ENCODE measurements at places on chromosomes 4 and X.

DNA sequence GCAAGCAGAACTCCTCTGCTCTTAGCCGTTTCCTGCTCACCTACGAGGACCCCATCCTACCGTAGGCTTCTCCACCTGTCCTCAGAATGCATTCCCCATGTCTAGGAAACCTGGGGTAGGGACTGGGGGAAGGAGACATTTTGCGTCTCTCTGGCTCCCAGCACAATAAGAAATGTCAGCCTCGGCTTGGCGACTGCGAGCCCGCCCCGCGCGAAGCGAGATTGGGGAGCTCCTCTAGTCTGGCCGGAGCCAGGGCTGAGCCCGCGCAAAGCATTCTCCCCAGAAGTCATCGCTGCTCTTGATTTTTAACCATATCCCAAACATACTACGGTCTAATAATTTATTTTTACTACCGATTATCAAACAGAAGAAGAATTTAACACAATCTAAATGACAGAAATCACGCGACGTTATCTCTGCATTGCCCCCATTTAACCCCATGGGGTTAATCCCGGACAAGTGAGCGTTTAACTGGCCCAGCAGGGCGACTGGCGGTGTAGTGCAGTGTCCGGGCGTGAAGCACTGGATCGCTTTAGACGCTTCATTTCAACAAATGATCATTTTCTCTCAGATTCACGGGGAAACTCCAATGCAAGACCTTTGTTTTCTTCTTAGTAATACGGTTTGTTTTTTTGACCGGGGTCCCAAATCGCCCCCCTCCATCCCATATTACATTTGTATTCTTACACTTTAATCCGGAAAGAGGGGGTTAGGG is 8.0 kb upstream of the PITX2 start:
- DNase-seq: no peak

DNA sequence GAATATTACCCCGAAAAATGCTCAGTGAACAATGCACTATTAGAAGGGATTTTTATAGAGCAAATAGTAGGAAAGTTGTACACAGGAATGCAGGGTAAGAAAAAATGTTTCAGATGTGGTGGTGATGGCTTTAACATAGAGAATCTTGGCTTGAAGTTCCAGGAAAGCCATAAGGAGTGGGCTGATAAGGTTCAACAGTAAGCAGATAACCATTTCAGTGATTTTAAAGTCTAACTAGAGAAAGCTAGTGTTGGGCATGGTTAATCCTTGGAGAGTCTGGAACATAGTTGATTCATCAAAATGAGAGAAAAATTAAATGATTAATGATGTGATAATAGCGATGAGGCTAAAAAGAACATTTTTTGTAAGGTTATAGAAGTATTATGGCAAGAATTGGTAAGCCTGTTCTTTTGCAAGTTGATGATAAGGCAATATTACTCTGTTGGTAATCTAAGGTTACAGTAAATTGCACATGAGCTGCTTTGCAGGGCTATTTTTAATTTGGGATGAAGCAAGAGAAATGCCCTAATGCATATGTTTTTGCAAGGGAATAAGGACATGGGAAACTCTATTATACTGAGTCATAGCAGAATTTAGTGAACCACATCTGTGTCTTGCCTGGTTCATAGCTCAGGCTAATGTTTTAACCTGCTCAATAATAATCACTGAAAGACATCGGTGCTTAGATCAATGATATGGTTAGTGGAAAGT is 44.3 kb downstream of the GALNTL6 start:
- no peak for DNase-seq

DNA sequence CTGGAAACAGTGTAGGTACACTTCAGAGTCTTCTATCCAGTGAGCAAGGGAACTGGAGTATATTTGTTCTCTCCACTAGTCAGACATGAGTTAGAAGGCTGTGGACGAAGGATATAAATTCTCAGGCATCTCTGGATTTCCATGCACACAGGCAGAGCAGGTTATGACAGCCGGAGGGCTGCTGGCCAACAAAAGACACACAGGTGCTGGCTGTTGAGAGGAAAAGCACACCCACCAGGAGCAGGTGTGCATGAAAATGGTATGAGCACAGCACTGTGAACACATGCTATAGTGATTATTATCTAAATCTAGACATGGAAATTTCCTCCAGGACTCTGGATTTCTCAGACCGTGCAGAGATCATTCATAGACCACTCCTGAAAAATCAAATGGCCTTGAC is 444.7 kb upstream of the RPS6KA3 start:
- no peak for DNase-seq

DNA sequence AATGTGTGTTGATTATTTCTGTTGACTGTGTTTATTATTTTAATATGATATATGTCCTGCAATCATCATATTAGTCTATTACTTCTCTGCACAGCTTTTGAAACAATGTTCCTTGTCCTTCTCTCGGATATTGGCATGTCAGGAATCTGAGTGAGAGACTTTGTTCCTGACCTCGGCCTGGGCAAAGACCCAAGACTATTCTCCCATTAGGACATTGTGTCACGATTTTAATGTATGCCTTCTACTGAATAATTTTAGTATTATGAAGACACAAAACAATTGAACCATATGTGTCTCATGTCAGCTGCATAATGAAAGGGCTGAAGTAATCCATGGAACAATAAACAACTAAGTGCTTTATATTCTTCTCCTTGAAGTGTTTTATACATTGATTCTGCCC is 580.8 kb upstream of the TENM3 start:
- DNase-seq: no peak

GRCh38 chr4:7557456-7557855 is 122.7 kb upstream of the PSAPL1 start:
- no peak for DNase-seq

GRCh38 chrX:29113221-29113620 is 526.0 kb downstream of the IL1RAPL1 start:
- no peak for DNase-seq

DNA sequence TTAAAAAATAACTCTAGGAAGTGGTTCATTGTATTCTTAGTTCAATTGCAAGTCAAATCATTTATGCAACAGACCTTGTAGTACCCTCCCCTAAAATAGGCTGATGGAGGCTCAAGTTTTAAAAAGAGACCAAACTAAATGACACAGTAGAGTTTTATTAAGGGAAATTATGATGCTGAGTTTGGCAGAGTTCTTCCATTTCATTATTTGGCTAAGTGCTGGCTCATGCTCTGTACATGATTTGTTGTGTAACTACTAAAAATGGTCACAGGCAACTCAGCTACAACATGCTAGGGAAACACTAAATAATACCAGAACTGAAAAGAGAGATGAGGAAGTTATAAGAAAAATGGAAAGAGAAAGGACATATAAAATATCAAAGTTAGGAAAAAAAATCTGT is 96.1 kb upstream of the TFDP3 start:
- no peak for DNase-seq

DNA sequence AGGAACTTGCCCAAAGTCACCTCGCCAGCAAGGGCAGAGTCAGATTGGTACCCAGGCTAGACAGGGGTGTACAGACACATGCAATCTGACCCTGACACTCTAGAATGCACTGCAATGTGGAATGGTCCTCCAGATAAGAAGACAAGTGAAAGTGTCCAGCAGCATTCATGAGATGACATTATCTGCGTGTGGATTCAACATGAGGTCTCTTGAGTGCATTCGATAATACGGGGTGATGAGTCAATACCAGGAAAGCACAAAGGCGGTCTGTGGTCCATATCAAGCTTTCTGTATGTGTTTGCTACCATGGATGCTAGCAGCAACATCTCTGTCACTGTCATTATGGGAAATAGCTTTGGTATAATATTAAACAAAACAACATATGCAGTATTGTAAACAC is 6.8 kb upstream of the XAGE3 start:
- no peak for DNase-seq

DNA sequence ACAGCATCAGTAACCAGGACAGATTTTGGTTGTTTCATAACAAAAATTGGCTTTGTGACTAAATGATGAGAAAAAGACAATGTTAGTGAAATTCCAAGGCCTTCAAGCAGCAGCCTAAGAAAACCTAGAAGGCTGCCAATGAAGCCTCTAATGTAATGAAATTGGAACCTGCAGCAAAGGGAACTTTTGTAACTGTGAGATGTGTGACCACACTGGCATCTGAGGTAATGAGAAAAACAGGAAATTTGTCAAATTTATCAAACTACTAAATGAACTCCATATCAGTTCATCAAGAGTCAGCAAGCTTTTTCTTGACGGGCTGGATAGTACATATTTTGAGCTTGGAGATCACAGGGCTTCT is 30.4 kb upstream of the EMCN start:
- no peak for DNase-seq

- no peak for DNase-seq
These were observed 71.1 kb upstream of the KCNIP4 start for GRCh38 chr4:22019676-22020075.

GRCh38 chr4:187128976-187129375 is 405.3 kb upstream of the FAT1 start:
- no peak for DNase-seq

- no peak for DNase-seq
These were observed 92.0 kb upstream of the SRD5A3 start for GRCh38 chr4:55253948-55254593.

GRCh38 chr4:6779667-6780565 is 2.6 kb upstream of the KIAA0232 start:
- no peak for DNase-seq

GRCh38 chrX:44224760-44225159 is 118.7 kb downstream of the EFHC2 start:
- DNase-seq: no peak

- DNase-seq: no peak
These were observed 2.6 kb upstream of the IL13RA1 start for GRCh38 chrX:118724775-118725174.

DNA sequence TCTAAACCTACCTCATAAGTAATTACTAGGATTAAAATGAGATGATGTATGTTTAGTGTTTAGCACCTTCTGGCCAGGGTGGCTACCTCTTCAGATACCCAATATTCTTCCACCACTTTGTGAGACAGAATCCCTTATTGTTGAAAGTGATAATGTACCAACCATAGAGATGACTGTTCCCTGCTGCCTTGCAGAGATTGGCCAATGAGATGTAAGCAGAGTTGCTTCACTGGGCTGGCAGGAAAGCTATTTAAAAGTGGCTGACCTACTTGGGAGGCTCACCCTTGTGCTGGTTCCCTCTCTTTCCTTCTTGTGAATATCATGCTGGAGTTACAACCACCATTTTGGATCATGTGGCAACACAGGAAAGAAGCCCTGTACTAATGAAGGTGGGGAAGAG is 58.9 kb downstream of the TMEM154 start:
- no peak for DNase-seq

- no peak for DNase-seq
These were observed 65.8 kb downstream of the ARAP2 start for GRCh38 chr4:36178484-36178883.

- no peak for DNase-seq
These were observed 176.7 kb downstream of the NPFFR2 start for GRCh38 chr4:72208421-72209075.

DNA sequence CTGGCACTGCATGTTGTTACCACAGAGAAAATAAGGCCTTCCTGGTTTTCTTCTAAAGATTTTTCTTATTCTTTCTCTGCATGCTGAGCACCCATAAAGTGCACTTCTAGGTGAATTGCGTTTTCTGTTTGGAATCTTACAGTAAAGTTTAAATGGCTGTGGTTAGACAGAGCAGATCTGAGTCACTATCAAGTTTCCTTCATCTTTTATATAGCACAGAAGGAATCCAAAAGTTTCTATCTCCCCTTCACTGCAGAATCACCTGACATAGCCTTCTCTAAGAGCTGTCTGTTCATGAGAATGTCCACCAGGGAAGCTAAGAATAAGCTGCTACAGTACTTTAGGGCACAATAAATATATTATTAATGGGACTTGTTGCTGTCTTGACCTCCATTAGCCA is 455.5 kb upstream of the FAM241A start:
- DNase-seq: no peak

DNA sequence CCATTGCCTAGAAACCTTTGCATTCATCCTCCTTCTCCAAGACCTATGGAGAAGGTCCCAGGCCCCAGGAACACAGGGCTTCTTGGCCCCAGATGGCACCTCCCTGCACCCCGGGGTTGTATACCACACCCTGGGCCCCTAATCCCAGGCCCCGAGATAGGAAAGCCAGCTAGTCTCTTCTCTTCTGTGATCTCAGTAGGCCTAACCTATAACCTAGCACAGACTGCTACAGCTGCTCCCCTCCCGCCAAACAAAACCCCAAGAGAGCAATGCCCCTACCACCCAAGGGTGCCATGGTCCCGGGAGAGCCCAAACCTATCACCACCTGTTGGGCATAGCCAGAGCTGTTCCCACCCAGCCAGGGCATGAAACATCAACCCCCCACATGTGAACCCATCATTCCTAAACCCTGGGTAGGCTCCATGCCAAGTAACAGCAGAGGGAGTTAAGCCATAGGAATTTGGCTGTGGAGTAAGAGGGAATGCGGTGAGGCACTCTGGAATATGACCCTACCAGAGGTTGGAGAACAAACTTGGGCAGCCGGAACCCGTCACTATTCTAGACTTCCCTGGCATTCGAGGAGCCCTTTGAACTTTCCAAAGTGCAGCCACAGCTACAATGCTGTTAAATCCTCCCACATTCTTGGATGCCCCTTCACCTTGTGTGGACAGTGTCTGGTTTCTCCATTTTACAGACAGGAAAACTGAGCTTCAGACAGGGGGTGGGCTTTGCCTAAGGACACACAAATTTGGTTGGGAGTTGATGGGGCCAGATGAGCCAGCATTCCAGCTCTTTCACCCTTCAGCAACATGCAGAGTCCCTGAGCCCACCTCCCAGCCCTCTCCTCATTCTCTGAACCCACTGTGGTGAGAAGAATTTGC is 10.9 kb upstream of the SASH3 start:
- DNase-seq: no peak

DNA sequence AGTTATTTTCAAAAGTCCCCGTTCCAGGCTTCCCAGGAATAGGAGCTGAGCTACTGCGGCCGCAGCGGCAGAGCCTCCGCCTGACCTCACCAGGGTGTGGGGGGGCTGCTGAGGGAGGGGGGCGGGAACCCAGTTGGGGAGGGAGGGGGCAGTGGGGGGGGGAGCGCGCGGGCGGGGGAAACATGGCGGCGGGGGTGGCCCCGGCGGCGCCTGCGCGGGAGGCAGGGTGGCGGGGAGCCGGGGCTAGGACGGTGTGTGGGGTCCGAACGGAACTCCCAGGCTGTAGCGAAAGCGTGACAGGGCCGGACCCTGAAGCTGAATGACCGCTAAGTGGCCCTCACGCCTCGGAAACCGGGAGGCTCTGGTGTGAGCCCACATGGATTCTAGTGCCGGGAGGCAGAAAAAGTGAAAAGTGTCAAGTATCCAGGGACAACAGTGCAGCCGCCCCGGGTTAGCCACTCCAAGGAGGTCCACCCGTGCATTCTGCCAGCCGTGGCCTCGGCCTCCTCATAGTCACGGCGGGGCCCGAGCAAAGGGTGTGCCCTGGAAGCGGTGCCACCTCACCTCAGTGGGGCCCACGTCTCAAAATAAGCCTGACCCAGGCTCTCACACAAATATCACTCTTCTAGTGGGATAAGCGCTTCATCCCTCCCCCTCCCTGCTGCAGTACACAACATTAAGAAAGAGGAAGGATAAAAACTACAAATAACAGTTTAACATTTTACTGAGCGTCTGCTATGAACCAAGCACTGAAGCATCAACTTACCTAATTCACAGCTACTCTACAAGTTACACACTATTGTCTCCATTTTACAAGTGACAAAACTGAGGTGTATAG is at the start of gene KLHL13:
Gene KLHL13 (minus strand): TSS at position 98 of the 838 bp plus-strand sequence. CDS start 88,337 bp downstream, outside the sequence.
- peak; percentile 13 for DNase-seq

All from activated naive CD4-positive, alpha-beta T cell treated with anti-CD3 and anti-CD28 coated beads, Interleukin-2, amount 50 U/mL, for 16 hours (primary cell).